ENCODE measurements at places on chromosomes 13 and 19.

GRCh38 chr13:113186061-113186900 lies 22.2 kb downstream of the PCID2 start:
- no peak for DNase-seq

DNA sequence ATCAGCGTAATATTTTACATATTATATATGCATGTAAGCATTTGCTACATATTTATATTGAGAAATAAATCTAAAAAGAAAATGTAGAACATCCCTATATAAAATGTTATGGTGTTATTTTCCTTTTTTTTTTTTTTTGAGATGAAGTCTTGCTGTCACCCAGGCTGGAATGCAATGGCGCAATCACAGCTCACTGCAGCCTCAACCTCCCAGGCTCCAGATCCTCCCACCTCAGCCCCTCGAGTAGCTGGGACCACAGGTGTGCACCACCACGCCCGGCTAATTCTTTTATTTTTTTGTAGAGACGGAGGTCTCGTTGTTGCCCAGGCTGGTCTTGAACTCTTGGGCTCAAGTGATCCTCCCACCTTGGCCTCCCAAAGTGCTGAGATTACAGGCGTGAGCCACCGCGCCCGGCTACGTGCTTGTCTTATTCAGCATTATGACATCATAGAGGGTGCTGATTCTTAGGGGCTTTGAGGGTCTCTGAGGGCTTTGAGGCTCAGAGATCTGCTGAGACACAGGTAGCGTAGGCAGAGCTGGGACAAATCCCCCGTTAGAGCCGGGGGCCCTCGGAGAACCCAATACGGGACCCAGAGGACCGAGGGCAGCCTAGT lies 101.9 kb downstream of the GADD45B start:
- no peak for DNase-seq

GRCh38 chr13:29081036-29081435 lies 260.9 kb downstream of the MTUS2 start:
- no peak for DNase-seq

DNA sequence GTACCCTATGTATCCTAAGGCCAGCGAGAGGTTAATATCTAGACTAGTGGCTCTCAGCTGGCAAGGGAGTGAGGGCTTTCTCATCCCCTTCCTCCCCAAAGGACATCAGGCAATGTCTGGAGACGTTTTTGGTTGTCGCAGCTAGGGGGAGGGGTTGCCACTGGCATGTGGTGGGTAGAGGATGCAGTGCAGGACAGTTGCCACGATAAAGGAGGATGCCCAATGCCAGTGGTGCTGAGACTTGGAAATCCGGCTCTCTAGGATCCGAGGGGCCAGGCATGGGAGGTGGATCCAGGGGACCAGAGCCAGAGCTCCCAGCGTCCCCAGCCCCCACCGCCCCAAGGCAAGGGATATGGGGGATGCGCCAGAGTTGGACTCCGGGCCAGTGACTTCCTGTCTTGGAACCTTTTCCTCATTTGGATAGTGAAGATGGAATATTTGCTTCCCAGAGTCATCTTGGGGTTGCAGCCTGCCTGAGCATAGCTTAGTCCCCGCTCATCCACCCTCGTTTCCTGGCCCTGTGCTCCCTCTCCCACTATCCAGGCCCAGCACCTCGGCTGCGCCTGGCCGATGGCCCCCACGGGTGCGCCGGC lies 4.9 kb downstream of the SSC5D start:
- no peak for DNase-seq

- no peak for DNase-seq
These were observed 264.0 kb downstream of the KLF12 start for GRCh38 chr13:73870036-73870741.

DNA sequence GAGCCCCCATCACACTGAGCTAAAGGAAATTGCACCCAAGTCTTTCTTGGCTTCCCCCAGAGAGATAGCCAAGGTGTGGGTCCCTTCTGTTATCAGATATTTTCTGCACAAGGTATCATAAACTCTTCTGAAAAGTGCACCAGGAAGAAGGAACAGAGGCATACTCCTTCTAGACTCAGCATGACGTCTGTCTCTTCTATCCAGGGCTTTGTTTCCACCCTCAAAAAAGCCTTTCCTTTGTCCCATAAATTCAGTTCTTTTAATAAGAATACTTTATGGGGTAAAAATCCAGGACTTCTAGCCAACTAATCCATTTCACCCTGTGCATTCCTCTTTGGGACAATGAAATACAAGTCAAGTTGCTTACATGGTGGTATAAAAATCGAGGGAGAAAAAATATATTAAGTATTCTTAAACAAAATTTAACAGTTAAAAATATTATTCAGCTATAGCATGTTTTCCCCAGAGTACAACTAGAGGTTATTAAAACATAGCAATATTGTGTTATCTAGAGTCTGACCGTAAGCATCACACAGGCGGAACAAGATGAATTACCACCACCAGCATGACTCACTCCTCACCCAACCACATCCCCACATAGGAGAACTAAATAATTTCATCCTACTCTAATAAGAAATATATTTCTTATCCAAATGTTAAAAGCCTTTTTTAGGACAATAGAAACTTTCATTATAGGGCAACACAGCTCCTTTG lies 79.9 kb upstream of the GPC6 start:
- no peak for DNase-seq

All from activated CD4-positive, alpha-beta T cell treated with anti-CD3 and anti-CD28 coated beads for 4 hours (primary cell).